ENCODE measurements at places on chromosomes 11 and 22.

- no peak for DNase-seq
Measured at GRCh38 chr11:67271541-67272284, 5.4 kb downstream of the GRK2 start.

DNA sequence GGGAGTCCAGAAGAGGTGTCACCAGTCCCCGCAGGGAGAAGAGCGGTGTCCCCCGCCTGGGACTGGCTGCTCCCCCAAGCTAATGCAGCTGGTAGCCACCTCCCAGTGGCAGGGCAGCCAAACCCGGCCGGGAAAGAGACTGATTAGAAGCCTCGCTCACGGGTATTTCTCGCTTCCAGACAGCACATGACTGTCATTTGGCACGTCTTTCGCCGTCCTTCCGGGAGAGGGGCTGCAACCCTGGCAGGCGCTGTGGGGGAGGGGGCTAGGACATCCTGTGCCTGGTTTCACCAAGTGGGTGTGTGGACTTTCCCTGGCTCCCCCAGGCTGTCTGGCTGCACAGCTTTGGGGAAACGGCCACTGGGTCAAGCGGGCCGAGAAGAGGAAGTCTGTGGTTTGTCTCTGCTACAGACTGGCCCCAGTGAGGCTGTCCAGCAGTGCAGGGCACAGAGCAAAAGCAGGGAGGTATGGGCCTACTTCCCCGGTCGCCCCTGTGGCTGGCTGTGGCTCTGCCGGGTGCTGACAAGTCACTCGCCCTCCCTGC is 3.8 kb downstream of the CD81 start:
- no peak for DNase-seq

DNA sequence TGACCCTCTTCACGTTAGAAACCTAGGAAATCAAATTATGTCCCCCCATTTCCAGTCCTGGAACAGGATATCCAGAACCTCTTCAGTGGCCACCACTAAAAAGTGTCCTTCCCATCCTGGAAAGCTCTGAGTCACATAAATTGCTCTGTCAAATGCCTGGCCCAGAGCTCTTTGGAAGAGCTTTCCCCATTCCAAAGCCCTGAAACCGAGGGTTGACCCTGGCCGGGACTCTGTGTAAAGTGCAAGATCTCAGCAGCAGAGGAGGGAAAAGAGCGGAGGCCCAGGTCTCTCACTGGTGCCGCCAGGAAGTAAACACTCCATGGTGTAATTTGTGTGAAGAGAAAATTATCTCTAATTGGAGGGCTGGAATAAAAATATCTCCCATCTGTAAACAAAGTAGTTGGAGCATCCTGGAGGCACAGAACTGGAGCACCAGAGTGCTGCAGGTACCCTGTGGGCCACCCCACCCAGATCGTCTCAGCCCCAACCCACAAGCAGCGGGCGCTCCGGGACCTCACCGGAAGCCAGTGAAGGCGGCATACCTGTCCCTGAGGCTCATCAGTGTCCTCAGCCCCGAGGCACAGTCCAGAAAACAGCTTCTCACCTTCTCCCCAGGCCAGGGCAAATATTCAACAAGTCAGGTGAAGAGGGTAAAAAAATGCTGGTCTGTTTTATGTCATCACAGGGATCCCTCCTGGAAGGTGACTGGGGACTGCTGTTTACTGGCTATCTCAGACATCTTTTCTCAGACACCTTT is 4.7 kb upstream of the JAM3 start:
- no peak for DNase-seq

DNA sequence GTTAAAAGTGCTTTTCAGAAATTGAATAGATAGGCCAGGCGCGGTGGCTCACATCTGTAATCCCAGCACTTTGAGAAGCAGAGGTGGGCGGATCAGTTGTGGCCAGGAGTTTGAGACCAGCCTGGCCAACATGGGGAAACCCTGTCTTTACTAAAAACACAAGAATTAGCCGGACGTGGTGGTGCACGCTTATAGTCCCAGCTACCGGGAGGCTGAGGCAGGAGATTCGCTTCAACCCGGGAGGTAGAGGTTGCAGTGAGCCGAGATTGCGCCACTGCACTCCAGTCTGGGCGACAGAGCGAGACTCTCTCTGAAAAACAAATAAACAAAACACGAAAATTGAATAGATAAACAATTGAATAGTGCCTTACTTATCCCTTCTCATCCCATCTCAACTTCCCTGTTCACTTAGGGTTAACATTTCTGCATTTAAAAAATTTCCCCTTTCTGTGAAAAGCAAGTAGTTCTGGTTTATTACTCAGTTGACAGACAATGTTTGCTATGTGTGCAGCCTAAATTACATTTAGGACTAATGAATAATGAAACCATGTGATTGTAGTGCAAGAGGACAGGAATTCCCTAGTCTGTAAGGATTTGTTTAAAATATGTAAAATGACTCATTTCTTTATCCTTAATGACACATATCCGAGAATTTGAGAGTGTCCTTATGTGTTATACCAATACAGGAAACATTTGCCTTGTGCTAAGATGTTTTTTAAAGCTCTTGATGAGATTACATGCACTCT is 6.0 kb downstream of the RNF169 start:
- no peak for DNase-seq

- no peak for DNase-seq
Measured at GRCh38 chr11:59243633-59244032, 30.9 kb upstream of the MPEG1 start.

GRCh38 chr11:95055283-95055897 is 6.2 kb downstream of the KDM4F start:
- DNase-seq: no peak

GRCh38 chr11:126318574-126319373 is 14.9 kb downstream of the DCPS start:
- DNase-seq: no peak

- no peak for DNase-seq
Measured at GRCh38 chr22:33850724-33851123, 69.6 kb downstream of the LARGE1 start.

GRCh38 chr22:41508770-41509170 is 35.5 kb downstream of the POLR3H start:
- no peak for DNase-seq

Measured in stimulated activated CD8-positive, alpha-beta memory T cell treated with anti-CD3 and anti-CD28 coated beads, Interleukin-4, amount 100 ng/mL, for 1 hour (primary cell).